ENCODE measurements at places on chromosomes 1 and 21.
A peak's percentile ranks its signal among the peaks of the same experiment; 100 is the strongest.

DNA sequence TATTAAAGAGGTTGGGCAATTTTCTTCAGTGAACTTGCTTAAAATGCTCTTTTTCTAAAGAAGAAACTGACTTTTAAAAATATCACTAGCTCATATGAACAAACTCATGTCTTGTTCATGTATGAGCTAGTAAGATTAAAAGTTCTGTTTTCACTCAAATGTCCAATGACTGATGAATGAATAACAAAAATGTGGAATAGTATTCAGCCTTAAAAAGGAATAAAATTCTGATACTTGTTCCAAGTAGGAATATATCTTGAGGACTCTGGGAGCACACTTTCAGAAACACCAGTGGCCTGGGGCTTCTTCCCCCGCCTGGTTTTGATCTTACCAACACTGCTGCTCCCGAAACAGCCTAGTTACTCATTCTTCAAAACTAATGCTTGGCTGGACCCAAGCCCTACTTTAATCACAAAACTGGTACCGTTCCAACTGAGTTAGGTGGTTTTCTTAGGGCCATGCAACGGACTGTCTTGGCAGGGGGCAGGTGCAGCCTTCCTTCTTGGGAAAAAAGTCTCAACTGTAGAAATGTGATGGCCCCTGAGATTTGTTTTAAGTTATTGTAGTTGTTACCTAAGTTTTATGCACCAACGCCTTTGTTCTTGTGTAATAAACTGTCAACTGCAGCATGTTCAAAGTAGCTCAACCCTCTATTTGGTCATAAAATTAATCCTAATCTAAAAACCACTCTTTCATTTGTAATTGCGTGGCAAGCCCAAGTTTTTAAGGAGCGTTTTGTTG is 116.0 kb downstream of the ETS2 start:
- DNase-seq, result no peak

GRCh38 chr1:29218223-29218622 is 12.5 kb downstream of the MECR start:
- no peak for DNase-seq

DNA sequence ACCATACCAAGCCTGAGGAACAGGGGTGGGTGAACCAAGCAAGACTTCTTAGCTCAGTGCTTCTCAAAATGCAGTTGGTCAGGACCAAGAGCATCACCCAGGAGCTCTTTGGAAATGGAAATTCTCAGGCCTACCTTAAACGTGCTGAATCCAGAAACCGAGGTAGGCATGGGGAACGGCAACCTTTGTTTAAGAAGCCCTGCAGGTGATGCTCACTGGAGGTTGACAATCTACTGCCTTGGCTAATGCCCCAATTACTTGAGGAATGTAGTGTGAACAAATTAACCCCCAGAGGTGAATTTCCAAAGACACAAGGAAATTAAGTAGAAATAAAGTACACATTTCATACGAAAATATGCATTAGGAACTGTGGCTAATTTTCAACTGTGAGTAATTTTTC is 5.3 kb downstream of the PTPN14 start:
- DNase-seq, result no peak

DNA sequence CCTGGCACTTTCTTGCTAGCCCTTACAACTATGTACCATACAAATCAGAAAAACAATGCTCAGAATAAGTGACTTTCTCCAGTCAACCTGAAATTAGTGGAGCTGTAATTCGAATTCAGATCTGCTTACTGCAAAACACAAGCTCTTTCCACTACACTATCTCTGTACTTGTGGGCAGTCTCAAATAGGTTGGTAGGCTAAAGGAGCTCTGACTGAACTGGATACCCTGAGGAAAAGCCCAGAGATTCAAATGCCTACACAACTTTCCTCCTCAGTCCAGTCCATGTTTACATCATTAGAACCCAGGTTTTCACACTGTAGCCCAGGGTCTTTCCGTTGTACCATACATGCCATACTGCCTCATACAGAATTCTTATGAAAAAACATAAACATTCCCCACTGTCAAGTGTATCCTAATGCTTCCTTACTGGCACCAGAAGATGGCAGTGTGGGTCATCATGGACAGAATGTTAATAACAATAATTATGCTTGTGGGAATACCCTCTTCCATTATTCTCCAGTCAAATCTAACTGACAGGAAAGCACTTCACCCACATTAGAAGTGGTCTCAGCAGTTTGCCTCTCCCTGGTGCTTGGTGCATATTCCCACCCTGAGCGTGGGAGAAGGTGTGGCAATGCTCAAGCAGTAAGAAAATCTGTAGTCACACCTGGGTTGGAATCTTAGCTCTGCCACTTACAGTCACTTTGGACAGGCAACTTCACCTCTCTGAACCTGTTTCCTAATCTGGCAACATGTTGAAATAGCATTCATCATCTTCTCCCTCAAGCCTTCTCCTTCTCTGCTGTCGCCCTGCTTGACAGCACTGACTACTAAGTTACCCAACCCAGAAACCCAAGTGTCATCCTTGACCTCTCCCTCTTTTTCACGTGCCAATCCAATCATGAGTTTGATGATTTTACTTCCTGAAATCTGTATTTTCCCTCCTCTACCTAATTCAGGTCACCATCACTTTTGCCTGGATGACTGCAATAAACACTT is 14.4 kb upstream of the ZFYVE9 start:
- DNase-seq, result peak; percentile 47

- DNase-seq, result no peak
Measured at GRCh38 chr1:244854865-244855578, 9.3 kb downstream of the HNRNPU start.

DNA sequence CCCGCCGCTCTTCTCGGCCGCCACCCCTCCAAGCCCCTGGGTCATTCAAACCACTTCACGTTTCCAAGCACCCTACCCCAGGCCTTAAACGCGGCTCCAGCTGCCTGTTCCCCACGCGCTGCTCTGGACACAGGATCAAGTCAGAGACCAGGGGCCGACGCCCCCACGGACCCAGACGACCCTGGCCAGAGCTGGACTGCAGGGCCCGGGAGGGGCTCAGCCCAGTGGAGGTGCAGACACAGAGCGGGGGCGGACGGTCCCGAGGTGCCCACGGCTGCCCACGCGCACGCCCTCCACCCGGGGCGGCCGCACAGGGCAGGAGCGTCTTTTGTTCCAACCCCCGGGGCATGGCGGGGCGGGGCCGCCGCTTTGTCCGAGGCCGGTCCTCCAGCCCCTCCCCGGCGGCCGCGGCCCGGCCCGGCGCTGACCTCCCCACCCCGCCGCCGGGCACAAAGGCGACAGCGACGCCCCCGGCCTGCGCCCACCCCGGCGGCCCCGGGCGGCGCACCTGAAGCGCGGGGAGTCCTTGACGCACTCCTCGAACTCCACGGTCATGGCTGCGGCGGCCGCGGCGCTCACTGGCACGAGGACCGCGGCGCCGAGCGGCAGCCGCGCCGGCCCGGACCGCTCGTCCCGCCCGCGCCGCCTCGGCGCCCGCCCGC is 338 bp downstream of the ACAP3 start:
- no peak for DNase-seq

DNA sequence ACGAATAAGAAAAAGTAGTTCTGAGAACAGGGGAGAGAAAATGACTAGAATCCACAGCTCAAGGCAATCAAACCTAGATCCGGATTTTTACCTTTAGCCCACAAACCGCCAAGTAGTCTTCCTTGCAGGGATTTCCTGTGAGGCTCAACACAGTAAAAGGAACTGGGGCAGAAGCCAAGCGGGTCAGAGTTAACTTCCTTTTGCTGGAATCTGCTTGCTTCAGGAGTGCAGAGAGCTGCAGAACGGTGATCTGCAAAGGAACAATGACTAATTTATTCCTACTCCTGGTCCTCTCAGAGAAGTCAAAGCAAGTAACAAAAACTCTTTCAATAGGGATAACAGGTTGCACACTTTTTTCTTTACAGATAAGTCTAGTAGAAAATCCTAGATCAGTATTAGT is 53.4 kb downstream of the UBR4 start:
- DNase-seq, result no peak

DNA sequence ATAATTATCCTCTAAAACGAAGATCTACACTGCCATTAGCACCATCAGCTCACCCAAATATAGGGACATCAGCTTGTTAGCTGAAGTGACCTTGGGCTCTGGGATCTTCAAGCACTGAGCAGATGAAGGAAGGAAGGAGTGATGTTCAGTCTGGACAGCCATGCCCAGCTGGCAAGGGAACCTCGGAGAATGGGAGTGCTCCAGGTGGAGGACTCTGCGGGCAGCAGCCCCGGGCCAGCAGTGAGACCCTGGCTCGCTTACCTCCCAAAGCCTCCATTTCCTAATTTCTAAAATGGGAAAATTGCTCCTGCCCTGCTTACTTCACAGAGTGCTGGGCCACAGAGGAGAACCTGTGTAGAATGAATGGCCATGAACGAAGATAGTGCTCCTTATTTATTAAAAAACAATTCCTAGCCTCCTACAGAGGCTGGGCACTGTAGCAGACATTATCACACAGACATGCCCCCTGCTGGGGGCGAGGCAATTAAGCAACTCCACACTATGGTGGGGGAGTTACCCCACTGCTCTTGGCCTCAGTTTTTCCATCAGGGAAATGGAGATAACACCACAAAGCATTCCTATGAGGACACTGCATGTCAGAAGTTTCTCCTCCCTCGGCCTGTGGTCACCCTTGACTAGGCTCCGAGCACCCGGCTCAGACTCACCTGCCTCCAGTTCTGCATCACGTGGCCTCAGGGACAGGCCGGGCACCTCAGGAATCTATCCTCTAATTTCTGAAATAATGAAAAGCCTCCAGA is 117.6 kb downstream of the KCNN3 start:
- no peak for DNase-seq

DNA sequence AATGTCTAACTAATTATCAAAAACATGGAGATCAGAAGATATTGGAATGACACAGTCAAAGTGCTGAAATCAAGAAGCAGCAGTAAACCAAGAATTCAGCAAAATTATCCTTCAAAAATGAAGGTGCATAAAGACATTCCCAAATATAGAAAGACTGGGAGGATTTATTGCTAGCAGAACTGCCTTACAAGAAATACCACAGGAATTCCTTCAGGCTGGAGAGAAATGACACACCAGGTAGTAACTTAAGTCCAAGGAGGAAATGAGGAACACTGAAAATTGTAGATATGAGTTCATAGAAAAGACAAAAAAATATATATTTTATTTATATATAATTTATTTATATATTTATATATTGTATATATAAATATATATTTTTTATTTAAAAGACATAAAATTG is 217.2 kb downstream of the RPS6KC1 start:
- no peak for DNase-seq
